Temporal lobe (tissue), 4 donors: ENCODE measurements at places on chromosomes 1 and 21. TPM values are rescaled to one million over a fixed set of nuclear protein-coding genes. Genes with fewer than 3 reads are reported as not detected.

The OPRD1 gene
- 0.25 TPM for total RNA-seq

The FMOD gene
- total RNA-seq = 2.2 TPM

The KRTAP19-1 gene
- total RNA-seq = not detected

The ST6GALNAC5 gene
- total RNA-seq = 31.2 TPM

The SERPINC1 gene
- total RNA-seq = not detected

The LENEP gene
- not detected for total RNA-seq

The HTR1D gene
- total RNA-seq = 0.25 TPM

The ECE1 gene
- total RNA-seq = 9.8 TPM

The TMOD4 gene
- total RNA-seq = not detected

The KRTAP23-1 gene
- total RNA-seq = not detected

The CLDN17 gene
- total RNA-seq = not detected

The HAO2 gene
- not detected for total RNA-seq

The DAP3 gene
- total RNA-seq = 38.1 TPM

The KIAA0319L gene
- total RNA-seq = 34.2 TPM

The ZBTB37 gene
- total RNA-seq = 31.5 TPM

The PTGFR gene
- total RNA-seq = 4.9 TPM

The FMO1 gene
- 4.2 TPM for total RNA-seq

The ACOT11 gene
- total RNA-seq = 1.2 TPM

The LCE1F gene
- total RNA-seq = not detected
